Omental fat pad (tissue), 4 donors: ENCODE measurements at places on chromosomes 6 and 20. TPM values are rescaled to one million over a fixed set of nuclear protein-coding genes. Genes with fewer than 3 reads are reported as not detected.

DUSP15 gene
- total RNA-seq: 3.7 TPM

VWA7 gene
- 1.6 TPM for total RNA-seq

CST2 gene
- total RNA-seq: not detected

BTN1A1 gene
- total RNA-seq: not detected

KIFC1 gene
- total RNA-seq: 0.63 TPM

LGSN gene
- not detected for total RNA-seq

FAM83B gene
- total RNA-seq: 0.72 TPM

DNA sequence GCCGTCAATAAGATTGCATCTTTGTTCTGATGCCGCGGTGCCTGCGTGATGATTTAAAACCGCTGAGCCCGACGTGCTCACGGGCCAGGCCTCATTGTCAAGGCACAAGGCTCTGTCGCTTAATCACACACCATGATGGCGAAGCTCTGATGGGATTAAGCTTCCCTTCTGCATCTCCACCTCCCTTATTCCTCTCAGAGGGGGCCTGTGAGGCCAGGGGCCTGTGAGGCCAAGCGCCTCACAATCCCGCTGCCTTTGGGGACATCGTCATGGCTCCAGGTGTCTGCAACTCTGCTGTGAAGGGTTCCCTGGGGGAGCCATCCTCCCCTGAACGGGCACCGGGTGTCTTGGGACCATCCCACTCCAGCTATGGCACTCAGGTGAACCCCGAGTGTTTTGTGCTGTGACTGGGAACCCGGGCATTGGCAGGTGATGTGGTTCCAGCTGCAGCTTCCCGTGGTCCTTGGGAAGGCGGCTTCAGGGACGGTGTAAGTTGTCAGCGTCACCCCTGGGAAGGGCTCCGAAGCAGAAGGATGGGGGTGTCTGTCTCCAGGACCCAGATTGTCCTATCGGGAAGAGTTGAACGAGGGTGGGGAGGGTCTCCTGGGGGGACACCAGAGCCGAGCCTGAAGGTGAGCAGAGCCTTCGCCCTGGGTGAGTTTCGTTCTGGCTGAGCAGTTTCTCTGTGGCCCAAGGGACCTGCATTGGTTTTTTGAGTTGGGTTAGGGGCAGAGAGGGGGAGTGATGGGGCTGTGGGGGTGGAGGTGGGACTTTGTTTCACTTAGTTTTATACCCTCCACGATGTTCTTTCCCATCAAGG lies 18.0 kb upstream of the BHLHE23 start:
- no peak for DNase-seq

- DNase-seq: no peak
Observed at GRCh38 chr6:169589699-169590257, 112.1 kb downstream of the WDR27 start.

DNA sequence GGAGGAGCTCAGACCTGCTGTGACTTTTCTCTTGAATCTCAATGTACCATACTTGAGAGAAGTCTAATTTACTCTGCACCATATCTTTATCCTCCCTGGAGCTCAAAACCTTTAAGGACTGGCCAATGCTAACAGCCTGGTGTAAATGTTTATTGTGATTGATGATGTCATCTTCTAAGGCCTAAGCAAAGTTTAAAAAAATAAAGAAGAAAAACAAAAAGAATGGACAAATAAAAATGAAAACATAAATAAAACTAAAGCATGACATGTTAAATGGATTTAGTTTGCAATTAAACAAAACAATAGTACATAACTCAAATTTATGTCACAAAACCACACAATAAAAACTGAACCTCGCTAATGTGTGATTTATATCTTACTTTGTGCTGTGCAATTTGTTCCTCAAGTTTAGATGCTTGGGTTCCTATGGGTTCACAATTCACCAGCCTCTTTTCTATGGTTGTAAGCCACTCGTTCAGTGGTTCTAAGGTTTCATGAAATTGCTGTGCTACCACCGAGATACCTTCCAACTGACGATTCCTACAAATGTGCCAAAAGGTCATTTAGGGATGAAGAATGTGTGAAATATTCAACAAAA lies 113.0 kb downstream of the DST start:
- no peak for DNase-seq

- no peak for DNase-seq
Observed at GRCh38 chr6:40417031-40417430, 170.1 kb downstream of the LRFN2 start.

DNA sequence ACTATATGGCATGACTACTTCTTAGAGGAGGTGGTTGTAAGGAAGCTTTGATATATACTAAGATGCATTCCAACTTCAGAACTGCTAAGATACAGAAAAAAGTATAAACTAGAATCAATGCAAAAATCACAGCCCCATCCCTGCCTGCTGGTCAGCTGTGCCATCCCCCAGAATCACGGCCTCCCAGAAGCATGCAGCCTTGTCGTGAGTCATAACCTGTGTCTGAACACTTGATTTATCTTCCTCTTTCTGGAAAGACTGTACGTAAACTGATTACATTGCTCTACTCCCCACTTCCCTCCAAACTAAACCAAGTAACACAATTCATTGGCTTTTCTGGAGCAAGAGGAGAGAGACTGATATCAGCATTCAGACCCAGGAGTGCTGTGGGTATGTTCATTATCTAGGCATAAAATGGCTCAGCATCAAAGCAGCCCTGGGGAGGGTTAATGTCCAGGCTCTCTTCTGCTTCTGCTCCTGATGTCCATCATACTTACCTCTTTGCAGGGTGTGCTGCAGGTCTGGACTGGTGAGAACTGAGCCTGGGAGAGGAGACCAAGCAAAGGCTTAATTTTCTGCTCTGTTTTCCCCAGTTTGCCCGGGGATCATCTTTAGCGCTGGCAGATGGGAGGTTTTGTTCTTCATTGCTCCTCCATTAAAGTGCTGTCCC lies 18.4 kb downstream of the SCP2D1 start:
- DNase-seq: no peak

DNA sequence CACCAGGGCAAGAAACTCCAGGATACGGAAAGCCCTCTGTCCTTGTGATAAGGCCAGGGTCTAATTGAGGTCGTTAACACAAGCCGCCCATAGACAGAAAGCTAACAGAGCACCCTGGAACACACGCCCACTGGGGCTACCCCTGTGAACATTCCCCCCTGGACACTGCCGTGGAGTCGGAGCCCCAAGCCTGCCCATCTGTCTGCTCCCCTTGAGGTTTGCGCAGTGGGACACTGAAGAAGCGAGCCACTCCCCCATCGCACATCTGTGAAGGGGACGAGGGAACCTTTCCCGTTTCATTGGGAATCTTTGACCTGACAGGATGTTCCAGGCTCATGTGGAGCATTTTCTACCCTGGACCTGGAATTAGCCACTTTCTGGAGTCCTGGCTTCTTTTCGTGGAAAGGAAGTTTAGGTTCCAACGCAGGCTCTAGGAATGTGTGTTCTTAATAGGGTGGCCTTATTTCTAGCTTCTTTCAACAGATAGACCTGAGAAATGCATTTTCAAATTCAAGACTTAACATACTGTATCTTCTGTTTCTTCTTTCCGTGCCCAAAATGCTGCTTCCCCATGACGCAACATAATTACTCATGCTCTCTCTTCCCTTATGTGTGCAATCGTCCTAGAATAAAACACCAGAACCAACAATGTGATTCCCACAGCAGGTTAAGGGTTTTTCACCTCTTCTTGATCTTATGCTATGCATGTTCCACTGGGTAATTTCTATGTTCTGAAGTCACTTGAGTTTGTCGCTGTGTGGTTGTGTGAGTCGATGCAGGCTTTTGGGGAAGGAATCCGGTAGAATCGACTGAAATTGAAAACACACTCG lies 161.1 kb downstream of the ERMARD start:
- no peak for DNase-seq

- no peak for DNase-seq
Observed at GRCh38 chr6:90440586-90441283, 144.1 kb upstream of the BACH2 start.

DNA sequence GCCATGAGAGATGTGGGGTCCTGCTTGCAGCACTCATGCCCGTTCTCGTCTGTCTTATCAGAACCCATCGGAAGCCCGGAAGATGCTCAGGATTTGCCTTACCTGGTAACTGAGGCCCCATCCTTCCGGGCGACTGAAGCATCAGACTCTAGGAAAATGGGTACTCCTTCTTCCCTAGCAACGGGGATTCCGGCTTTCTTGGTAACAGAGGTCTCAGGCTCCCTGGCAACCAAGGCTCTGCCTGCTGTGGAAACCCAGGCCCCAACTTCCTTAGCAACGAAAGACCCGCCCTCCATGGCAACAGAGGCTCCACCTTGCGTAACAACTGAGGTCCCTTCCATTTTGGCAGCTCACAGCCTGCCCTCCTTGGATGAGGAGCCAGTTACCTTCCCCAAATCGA lies 8.3 kb downstream of the PI16 start:
- no peak for DNase-seq

- no peak for DNase-seq
Observed at GRCh38 chr6:52532457-52532856, 44.4 kb downstream of the TRAM2 start.

DNA sequence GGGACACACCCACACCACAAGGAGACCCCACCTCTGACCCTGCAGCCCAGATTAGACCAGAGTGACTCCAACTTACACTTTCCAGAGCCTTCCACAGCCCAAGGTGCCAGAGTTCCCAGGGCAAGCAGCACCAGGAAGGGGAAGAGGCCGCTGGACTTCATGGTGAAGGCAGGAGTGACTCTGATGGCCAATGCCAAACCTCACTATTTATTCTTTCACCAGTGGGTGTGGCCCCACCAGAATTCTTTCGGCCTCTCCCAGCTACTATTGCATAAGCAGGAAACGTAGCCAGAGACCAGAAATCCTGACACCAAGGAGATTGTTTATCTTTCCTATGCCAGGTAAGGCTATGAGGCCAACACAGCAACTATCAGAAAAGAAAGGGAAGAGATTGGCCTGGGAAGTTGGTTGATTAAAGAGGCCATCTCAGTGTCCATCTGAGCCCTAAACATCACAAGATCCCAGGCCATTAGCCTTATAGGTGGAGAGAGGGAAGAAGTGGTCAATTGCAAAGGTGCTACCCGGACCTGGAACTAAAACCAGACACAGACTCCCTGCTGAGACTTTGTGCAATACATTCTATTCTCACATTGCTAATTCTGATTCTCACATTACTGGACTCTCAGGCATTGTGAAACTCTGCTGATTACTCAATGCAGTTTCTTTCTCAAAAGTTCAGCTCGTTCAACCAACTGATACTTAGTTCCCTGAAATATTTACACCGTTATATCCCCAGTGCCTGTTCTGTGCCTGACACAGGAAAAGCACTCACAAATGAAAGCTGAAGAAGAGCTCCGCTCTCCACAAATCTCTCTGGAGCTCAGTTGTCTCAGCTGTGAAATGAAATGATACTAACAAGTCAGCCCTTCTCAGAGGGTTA lies at the start of gene SLPI:
SLPI (minus strand) TSS at position 182 of the 880 bp plus-strand sequence; CDS start at position 161, 21 bp downstream.
- DNase-seq: no peak

- DNase-seq: peak; percentile 70
Observed at GRCh38 chr6:42166444-42167141, 6.6 kb upstream of the GUCA1A start.
